IPS DF 6.9 (cell line): ENCODE measurements at places on chromosomes 3 and 15.

DNA sequence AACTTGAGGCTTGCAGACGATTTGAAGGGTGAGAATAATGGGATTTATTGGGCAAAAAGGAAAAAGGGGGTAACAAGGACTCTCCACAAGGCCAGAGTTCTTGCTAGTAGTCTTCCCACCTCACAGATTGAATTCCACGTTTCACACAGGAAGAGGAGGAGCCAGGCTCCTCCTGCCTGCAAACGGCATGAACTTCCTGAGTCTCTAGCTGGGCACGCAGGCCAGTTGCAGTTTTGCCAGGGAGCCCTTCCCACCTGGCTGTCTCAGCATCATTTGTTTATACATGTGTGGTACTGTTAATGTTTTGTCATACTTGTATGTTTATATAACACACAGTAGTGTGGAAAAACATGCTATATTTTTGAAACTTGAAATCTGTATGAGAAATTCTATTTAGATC lies 155.0 kb downstream of the NLGN1 start:
- no peak for DNase-seq
- H3K4me1 ChIP-seq, result no peaks in the 10 kb centered on the region
- no peak overlapping the region for H3K27ac ChIP-seq
- no peaks in the 10 kb centered on the region for H3K36me3 ChIP-seq

- H3K4me3 ChIP-seq, result no peak overlapping the region
- no peaks in the 10 kb centered on the region for H3K27me3 ChIP-seq
- DNase-seq, result no peak
- H3K4me1 ChIP-seq, result no peaks in the 10 kb centered on the region
These were observed 75.0 kb upstream of the EPHB3 start for GRCh38 chr3:184486614-184487013.

DNA sequence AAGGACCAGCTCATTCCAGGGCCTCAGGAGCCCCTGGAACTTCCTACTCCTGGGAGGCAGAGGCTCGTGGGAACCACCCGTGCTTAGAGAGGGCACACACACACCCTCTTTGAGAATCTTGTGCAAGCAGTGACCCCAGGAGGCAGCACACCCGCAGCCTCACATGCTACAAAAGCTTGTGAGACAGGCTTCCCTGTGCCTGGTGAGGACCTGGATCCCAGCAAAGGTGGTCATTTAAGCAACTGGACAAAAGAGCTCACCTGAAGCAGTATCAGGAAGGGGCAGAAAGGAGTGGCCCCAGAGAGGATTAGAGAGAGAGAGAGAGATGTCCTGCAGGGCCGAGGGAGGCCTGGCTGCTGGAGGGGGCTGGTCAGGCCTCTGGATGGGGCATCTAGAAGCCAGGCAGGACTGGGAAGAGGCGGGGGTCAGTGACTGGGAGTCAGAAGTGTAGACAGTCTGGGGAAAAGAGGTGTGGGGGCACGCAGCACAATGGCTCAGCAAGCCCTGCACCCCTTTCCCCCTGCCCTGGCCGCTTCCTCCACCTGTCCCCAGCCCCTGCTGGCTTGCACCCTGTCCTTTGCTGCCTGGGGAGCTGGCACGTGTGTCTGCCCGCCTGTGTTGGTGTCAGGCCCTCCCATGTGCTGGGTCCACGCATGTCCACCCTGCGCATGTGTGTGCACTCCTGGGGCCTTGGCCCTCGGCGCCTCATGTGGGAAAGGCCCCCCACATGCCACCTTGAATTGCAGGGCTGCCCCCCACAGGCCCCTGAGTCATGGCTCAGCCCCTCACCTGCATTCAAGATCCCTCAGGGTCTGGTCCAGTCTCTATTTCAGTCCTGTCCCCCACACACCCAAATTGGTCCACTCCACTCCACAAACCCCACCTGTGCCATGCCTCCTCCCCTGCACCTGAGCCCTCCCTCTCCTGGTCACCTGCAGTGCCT lies 36.9 kb downstream of the TSPAN3 start:
- H3K4me1 ChIP-seq, result no peaks in the 10 kb centered on the region
- H3K27me3 ChIP-seq, result no peaks in the 10 kb centered on the region
- H3K4me3 ChIP-seq, result no peak overlapping the region

DNA sequence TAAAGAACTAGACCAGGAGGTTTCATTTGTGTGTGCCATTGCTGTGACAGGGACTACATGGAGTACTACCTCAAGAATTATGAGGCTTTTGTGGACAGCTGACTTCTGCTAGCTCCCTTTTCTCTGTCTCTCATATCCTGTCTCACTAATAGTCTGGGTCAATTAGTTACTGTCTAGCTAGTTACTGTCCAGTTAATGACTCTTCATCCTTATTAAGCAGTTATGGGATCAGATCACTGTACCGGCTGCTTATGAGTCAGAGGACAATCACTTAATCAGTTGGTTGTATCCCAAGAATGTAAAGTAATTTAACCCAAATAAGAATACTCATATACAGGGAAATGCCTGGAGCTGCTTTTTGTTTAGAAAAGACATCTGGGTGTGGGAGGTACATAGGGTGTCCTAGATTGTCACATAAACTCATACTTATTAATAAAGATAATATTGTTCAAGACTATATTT lies 158.0 kb downstream of the CDIN1 start:
- no peak overlapping the region for H3K27ac ChIP-seq
- no peaks in the 10 kb centered on the region for H3K27me3 ChIP-seq
- H3K36me3 ChIP-seq, result no peaks in the 10 kb centered on the region
- no peak overlapping the region for H3K4me3 ChIP-seq

- no peak for DNase-seq
- H3K27me3 ChIP-seq, result no peaks in the 10 kb centered on the region
These were observed 406.7 kb upstream of the ONECUT1 start for GRCh38 chr15:53196788-53197187.

- no peaks in the 10 kb centered on the region; the same call in 1 of the 2 replicates for H3K27me3 ChIP-seq
- no peaks in the 10 kb centered on the region for H3K36me3 ChIP-seq
- no peak overlapping the region for H3K4me3 ChIP-seq
- no peak for DNase-seq
- H3K4me1 ChIP-seq, result peaks cover 3% of the 10 kb centered on the region; the same call in 1 of the 2 replicates
- H3K27ac ChIP-seq, result no peak overlapping the region
These were observed 29.6 kb upstream of the CP start for GRCh38 chr3:149251186-149251585.
